ENCODE measurements at places on chromosomes 12 and 14.

DNA sequence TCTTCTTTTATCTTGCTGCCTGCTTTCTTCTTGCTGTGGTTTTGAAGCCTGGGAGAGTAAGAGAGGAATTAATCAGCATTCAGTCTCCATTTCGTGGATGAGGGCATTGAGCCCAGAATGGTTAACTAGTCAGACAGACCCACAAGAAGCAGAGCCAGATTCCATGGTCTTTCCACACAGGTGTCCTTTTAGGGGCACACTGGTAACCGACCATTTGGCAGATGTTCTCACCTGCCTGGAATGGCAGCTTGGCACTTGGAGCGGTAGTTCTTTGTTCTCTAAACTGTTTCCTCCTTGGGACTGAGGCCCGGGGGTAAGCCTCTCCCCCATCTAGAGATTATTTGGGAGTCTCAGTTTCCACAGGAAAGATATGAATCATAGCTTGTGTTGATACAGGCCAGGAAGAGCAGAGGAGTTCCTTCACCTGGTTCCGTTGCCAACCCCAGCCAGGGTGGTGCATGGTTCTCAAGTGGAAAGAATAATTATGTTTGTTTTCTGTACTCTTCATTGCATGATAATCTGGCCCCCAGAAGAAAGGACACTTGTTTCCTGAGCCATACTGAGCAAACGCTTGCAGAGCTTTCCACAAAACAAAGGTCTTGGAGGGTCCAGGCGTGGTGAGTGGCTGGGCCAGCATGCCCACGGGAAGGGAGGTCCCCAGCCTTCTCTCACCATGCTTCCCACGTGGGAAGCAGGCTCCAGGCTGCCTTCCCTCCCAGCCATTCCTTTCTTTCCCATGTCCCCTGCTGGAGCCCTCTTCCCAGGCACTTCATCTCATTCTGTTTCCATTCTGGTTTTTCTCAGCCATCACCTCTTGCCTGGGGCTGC lies 2.0 kb upstream of the KRT75 start:
- DNase-seq: no peak

DNA sequence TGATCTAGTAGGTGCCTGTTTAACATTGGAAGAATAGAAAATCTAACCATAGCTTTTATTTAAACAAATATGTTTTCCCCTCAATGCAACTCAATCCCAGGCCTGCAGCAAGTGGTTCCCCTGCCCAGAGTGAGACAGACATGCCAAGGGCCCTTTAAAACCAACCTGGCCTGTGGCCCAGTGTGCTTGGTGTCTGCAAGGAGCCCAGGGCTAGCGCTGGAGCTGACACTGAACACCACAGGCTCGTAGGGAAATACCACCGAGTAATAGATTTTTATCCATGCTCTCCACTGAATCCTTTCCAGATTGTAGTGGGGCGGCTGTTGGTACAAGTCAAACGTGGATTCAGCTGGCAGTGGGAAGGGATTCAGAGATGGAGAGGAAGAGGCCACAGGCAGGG lies 95.6 kb upstream of the NRXN3 start:
- no peak for DNase-seq

DNA sequence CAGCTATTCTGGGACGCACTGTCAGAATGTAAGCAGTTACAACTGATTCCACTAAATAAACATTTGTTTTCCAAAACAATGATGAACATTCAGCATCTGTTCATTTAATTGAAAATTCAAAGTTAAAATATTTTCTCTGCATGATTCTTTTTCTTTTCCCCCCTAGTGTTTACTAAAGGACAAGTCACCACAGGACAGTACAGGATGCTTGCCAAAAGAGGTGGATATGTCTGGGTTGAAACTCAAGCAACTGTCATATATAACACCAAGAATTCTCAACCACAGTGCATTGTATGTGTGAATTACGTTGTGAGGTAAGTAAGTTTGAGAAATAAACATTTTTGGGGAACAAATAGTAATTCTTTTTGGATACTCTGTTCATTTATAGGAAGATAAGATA lies 28.2 kb upstream of the SNAPC1 start:
- DNase-seq: no peak

GRCh38 chr12:124805876-124806668 lies 57.6 kb downstream of the SCARB1 start:
- no peak for DNase-seq

GRCh38 chr14:80930095-80930494 lies 11.4 kb downstream of the CEP128 start:
- no peak for DNase-seq

GRCh38 chr12:29611906-29612305 lies 114.4 kb upstream of the OVCH1 start:
- DNase-seq: no peak

- DNase-seq: peak; percentile 13
Measured at GRCh38 chr12:45547822-45548221, 181.7 kb upstream of the ARID2 start.

DNA sequence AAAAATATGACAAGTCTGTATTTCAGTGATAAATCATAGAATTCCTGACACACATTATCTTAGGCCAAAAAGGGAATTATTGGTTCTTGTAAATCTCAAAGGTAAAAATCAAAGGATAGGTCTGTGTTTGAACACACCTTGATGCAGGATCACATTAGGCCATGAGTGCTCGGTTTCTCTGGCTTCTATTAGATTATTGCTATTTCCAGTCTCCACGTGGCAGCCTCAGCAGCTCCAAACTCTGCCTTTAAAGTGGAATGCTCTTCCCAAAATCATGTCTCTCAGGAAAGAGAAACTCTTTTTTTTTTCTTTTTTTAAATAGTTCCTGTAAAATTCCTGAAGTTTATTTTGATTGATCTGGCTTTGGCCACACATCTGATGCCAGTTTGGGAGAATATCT lies 105.6 kb upstream of the FRMD6 start:
- DNase-seq: no peak

DNA sequence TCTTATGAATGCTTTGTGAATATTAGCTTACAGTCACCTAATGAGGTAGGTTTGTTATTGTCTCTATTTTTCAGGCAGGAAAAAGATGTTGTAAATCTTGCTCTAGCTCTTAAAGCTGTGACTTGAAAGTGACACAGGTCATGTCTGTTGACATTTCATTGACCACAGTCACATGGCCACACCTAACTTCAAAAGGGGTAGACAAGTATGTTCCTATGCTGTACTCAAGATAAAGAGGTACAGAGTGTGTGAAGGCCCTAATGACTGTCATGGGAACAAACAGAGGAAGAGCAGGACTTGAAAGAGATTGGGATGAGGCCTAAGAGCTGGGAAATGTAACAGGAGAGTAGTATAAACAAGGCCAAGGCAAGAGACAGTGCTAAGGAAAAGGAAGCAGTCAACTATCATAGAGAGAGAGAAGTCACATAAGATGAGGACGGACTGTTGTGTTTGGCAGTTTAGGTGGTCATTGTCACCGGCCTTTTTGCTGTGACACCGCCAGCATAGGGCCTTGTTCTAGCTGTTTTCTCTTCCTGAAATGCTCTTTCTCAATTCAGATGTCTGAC lies 181.0 kb downstream of the CFAP54 start:
- no peak for DNase-seq

DNA sequence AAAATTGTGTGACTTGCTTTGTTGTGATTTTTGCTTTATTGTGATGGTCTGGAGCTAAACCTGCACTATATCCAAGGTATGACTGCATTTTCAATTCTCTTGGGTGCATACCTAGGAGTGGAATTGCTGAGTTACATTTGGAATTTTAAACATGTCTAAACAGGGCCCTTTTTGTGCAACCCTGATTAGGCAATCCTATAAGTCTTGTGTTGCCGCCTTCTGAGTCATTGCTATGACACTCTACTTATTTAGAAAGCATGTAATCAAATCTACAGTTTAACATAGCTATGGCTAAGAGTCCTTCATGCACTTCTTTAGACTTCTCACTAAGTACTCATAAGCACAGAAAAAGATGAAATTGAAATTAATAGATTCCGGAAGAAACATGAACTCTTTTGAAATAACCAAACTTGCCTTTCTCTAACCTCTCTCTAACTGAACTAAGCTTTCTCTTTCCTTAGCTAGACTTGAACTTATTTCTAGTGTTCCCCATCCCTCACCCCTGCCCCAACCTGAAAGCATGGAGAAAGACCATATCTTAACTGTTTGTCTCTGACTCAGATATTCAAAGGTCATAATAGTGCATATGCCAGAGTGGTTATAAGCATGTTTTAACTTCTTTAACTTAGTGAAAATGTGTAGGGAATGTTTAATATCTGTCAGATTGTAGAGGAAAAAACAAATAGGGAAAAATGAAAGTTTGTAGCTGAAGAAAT lies 203.0 kb downstream of the SNAPC1 start:
- DNase-seq: no peak

DNA sequence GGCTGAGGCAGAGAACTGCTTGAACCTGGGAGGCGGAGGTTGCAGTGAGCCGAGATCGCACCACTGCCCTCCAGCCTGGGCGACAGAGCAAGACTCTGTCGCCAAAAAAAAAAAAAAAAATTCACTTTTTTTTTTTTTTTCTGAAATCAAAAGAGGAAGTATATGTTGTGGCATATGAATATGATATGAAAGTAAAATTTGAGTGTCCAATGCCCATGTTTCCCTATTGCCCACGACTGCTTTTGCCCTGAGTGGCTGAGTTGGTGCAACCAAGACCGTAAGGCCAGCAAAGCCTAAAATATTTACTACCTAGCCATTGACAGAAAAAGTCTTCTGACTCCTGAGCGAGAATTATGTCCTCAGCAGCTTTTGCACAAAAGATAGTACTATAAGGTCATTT lies 101.7 kb upstream of the PARP11 start:
- no peak for DNase-seq

- no peak for DNase-seq
Measured at GRCh38 chr12:31325524-31325875, 450 bp downstream of the SINHCAF start.
